ENCODE measurements at places on chromosomes 3 and 15. TPM values are rescaled to one million over a fixed set of nuclear protein-coding genes. Genes with fewer than 3 reads are reported as not detected.

NR2E3 gene
- total RNA-seq, result not detected

SLC28A1 gene
- total RNA-seq, result not detected

STRA6 gene
- total RNA-seq, result not detected

SUCNR1 gene
- 0.36 TPM for total RNA-seq

DNA sequence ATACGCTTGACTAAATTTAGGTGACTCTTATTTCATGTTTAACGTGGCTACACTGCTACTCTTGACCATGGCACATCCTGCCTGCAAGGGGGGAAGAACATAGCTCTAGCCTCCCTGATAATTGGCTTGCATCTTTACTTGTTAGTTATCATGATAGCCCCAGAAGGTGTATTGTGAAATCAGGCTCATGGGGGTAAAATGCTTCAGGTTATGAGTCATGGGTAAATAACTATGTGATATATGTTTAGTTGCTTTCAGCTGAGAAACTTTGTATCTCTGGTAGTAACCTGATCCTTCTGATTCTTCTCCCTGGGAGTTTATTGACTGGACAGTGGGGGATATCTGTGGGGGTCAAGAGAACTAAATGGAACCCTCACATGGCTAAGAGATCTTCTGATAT is 660.8 kb upstream of the UBE2E2 start:
- no peaks in the 10 kb centered on the region for H3K4me1 ChIP-seq
- H3K36me3 ChIP-seq, result no peaks in the 10 kb centered on the region
- no peak for DNase-seq
- H3K4me3 ChIP-seq, result no peak overlapping the region
- H3K27ac ChIP-seq, result no peak overlapping the region

Data from sigmoid colon (tissue), 7 donors.